DND-41 (cell line): ENCODE measurements at places on chromosomes 2 and 18.

DNA sequence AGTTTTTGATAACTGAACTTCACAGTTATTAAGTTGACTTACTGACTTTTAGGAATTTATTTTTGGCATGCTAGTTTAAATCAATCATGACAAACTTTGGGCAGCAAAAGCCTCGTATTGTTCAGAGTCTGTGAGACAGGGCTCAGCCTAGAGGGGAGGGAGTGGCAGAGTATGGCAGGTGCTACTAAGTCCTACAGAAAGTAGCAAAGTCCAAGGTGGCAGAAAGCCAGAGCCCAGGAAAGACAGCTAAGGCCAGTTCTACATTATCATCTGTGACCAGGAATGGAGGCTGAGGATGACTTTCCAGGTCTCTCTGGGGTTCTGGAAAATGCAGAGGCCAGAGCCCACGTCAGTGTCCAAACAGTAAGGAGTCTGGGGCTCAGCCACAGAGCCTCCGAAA lies 34.2 kb downstream of the CHST10 start:
- DNase-seq = no peak

GRCh38 chr18:24500217-24500616 lies 39.8 kb downstream of the HRH4 start:
- no peak for DNase-seq

DNA sequence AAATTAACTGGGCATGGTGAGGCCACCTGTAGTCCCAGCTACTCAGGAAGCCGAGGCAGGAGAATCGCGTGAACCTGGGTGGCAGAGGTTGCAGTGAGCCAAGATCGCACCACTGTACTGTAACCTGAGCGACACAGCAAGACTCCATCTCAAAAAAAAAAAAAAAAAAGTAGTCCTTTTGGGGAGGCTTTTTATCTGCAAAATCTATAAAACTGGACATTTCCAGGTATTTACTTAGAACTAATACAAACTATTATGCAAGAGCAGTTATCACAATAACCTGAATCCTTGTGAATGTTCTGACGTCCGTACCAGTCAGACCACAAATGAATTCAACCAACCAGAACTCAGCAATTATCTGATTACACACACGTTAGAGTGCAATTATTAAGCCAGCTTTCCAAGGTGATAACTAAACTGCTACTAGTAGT lies 8.8 kb upstream of the RAPH1 start:
- DNase-seq = no peak

GRCh38 chr2:237978058-237978712 lies 11.4 kb downstream of the UBE2F start:
- DNase-seq = peak; percentile 50

DNA sequence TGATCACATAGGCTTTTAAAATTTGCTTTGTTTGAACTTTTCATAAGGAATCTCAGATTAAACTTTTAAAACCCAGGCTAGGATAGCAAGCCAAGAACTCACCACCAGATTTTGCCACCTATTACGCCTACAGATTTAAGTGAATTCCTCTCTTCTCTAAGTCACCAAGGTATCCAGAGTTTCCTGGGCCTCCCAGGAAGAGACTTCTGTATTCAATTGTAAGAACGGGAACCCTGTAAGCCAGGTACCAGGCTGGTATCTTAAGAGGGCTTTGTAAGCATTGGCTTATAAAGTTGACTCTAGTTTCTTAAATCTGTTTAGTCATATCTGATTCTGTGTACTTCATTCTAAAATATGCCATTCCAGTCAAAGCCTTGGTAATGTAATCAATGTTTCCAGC lies 285.1 kb downstream of the MBD5 start:
- DNase-seq = no peak

GRCh38 chr2:43425659-43426058 lies 170.2 kb downstream of the THADA start:
- no peak for DNase-seq

DNA sequence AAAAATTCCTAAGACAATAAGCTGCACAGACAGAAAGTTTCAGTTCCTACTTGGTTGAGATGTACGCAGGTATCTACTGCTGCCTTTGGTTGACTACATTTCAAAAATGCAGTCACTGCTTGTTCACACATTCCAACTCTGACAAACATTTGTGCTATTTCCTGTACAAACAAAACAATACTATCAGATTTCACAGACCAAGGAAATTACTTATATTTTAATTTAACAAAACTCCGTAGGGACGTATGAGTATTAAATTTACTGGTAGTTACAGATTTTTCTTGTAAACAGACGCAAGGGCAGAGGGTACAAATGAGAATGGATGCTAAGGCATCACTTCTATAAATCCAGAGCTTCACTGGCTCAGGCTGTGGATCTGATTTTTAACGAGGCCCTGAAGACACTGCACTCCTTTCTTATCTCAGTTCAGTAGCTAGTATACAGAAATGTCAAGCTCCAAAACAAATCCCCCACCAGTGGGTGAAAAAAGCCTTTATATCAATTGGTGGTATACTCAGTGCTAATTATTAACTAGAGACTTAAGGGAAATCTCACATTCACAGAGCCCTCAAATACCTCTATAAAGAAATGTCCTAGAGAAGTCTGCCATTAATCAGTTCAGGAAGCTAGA lies 31.7 kb upstream of the TTC32 start:
- DNase-seq = no peak

DNA sequence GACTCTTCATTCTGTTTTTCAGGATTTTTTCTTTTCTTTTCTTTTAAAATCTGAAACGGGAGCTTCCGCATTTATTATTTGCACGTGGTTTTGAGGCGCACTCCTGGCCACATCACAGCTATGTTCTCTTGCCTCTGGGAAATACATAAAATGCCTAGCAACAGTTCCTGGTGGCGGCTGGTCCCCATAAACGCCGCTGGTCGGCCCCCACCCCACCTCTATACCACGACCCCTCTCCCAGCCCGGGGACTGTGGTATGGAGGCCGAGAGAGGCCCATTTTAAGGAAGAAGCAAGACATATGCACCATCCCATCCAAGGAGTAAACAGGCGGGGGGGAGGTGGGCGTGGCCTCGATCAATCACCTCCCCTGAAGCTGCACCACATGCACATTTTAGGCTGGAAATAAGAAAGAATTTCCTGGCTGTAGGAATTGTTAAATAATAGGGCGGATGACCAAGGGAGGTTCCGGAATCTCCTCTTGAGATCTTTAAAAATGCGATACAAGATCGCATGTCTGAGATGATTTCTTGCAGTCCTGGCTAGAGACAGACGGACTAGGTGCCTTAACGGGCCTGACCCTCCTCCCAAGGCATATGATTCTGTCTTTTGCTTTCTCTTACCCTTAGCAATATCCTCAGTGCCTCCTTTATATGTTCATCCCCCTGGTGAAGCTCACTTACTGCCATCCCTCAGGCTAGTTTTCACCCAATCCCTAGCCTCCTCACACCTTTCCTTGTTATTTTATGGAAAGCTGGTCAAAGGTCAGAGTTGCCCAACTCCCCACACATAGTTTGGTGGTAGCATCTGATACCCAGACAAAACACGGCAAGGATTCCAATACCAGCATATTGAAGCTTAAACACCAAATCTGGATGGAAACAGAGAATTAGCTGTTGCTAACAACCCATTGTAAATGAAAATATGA lies 82.4 kb downstream of the BCL2 start:
- no peak for DNase-seq

DNA sequence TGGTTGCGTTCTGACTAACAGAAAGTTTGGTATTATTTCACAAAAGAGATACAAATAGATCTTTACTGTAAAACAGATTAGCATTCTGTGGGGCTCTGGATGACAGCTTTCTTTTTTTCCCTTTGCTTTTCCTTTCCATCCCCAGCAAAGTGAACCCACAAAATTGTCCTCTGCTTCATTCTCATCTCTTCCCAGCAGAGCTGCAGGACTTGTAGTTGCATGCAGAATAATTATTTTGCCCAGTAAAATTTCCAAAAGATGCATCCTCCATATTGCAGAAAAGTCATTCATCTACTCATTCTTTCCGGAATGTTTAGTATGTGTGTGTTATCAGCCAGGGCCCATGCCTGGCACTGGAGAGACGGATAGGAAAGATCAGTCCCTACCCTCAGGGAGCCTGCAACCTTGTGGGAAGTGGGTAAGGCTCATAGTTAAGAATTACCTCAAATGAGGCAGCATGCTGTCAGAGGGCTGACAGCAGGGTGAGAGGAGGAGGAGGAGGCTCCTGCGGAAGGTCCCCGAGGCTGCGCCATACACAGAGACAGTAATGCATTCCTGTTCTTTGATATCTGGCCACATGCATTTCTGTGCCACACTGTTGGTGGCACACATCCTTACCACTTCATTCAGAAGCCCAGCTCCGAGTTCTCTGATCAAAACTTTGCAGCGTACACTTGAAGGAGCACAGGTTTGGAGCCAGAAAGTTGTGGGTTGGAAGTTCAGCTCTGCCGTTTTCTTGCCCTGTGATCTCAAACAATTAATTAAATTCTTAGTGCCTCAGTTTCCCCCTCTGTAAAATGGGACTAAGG lies 225.4 kb downstream of the MYCN start:
- no peak for DNase-seq

GRCh38 chr2:1619556-1619955 lies 124.8 kb downstream of the PXDN start:
- DNase-seq = no peak

DNA sequence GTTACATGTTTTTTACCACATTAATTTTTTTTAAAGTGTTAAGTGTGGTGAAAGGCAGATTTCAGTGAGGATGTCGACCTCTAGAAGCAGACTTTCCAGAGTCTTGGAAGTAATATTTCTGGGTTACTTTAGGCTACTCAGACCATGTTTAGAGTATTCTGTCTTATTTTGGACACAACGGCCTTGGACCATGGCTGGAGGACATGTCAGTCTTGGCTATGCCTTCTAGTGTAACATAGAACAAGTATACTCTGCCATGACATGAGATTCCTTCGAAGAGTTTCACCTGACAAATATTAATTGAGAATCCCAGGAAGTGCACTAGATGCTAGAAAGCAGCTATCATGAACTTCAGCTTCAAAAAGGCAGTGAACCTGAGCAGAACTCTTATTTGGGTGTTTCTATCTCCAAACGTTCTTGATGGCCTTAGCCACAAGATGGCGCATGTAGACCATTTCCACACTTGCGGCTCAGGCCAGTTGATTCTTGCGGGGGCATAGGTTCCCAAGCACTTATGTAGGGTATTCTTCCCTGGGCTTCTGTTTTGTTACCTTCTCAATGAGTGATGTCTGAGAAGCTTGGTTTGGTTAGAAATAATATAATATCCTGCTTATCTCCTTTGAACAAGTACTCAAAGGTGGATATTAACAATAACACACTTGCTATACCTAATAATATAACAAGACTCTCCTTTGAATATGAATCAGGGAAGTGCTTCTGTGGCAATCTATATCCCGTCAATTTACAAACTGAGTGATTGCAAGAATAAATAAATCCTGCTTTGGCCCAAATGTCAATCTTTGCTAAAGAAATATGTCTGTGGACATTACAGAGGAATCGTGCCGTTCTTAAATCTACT lies 62.0 kb downstream of the CACNB4 start:
- DNase-seq = peak; percentile 63

DNA sequence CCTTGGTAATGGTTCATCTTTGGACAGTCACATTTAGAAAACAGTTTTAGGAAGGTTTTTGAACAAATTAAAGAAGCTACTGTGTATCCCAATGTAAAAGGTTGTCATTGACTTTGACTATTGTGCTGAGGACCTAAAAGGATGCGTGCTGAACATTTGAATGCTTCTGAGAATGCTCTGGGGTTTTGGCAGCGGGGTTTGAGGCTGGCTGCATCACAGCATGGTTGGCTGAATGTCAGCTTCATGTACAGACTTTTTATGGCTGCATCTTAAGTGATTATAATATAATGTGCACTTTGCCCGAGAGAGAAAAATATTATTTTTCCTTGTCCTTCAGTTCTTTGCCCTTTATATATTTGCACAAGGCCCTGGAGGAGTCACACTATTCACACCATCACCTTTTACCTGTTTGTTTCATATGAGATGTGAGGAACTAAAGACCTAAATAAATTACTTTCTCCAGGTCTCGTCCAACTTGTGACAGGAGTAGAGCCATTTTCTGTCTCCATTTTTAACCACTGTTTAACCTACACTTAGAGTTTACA lies 125.9 kb downstream of the CCDC85A start:
- DNase-seq = no peak

GRCh38 chr2:22134421-22134820 lies 1010.7 kb downstream of the TDRD15 start:
- DNase-seq = no peak

DNA sequence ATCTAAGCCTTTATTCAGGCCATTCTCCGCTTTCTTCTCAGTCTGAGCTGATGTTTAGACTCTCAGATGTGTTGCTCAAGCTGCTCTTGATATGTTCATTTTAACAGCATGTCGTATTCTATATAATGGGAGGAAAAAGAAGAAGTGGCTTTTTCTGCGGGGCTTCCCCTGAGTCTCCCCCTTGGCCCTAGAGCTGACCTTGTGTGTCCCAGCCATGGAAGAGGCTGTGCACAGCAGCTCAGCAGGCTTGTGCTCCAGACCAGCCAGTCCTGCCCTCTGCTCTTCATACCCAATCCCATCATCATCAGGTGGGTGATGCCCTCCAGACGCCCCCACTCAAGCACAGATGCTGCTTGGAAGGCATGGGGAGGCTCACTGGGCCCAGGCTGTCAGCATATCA lies 155.1 kb upstream of the CELF4 start:
- DNase-seq = no peak

DNA sequence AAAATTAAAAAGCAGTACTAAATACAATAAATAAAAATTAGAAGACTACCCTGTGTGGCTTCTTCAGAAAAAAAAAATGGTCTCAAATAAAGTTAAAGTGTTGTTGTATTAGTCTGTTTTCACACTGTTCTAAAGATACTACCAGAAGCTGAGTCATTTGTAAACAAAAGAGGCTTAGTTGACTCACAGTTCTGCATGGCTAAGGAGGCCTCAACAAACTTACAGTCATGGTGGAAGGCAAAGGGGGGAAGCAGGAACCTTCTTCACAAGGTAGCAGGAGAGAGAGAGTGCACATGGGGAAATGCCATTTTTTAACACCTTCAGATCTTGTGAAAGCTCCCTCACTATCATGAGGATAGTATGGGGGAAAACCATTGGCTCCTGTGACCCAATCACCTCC lies 612.8 kb downstream of the RNF144A start:
- DNase-seq = no peak

DNA sequence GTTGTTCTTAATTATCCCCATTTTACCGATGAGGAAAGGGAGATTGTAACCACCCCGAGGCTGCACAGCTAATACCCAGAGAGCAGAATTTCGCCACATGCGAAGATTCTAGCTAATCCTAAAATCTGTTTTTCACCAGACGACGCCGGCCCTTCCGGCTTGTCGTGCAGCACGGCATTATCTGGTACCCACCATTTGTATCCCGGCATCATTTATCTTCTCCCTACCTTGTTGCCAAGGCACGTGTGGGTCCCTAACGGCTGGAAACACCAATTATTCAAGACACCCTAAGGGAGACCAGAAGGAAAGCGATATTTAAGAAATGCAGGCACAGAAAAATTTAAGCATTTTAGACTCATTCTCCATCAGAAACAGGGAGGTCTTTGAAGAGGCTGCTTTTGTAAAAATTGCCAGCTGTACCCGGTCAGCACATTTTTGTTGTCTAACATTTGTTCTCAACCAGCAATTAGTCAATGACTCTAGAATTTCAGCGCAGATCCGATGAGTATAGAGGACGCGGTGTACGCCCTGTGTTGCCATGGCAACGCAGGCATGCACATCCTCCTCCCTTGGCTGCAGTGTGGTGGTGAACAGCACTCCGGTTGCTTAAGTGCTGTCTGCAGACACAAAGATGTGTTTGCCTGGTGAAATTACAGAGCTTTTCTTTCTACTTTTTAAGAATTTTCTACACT lies 111.6 kb downstream of the AGAP1 start:
- DNase-seq = no peak
